ENCODE measurements at places on chromosomes 4 and X.

DNA sequence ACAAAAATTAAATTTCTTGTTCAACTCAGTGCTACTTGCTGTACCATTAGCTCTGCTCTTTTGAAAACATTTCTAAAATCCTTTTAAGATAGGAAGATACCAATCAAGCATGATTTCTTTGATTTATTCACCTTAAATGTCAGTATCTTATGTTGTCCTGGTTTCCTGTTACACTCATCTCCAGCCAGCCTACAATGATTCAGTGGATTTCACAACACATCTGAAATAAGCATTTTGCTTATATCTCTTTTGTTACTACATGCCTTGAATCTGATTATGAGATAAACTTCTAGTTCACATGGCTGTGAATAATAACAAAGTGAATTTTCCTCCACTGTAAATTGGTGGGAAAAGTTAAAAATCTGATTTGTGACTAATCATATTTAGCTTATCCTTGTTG lies 112.5 kb upstream of the BMP3 start:
- DNase-seq: no peak

GRCh38 chr4:7750523-7750922 lies 189.1 kb downstream of the AFAP1 start:
- no peak for DNase-seq

DNA sequence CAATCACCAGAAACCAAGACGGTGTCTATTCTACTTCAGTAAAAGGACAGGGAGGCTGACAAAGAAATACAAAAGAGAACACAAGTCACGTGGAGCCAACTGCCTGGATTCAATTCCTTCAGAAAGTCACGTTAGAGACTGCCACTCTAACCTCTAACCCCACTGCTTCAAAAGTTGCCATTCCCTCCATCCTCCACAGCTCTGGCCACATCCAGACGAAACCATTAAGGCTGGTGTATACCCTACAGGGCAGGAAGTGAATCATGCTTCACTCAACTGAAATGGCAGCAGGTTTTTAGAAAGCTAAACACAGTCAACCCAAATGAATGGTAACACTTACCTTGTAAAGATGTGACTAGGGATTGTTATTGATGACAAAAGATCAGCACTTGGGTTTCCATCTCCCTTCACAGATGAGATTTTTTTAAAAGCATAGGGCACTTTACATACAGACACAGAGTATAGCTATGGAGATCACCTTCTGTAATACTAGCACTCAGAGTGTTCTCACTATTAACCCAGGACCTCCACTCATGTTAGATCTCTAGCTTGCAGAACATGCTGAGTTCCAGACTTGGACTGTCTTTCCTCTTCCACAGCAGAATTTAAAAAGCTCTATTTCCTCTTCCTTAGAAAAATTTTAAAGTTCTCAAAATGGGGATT lies 37.4 kb downstream of the MAML3 start:
- no peak for DNase-seq

DNA sequence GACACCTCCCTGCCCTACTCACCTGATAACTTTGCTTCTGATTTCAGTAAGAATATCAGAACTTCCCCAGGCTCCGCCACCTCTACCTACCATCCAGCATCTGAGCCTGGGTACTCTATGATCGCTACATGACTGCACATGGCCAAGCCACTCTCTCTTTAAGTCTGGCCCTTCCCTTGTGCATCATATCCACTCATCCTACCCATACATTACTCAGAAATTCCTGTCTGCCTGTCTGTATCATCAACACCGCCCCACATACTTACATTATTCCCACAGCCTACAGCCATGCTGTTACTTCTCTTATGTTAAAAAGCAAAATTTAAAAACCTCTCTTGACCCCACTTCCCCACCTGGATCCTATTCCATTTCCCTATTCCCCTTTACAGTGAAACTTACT lies 84.7 kb downstream of the SCD5 start:
- DNase-seq: no peak

- DNase-seq: no peak
Observed at GRCh38 chr4:176198316-176198903, 3.0 kb upstream of the SPATA4 start.

DNA sequence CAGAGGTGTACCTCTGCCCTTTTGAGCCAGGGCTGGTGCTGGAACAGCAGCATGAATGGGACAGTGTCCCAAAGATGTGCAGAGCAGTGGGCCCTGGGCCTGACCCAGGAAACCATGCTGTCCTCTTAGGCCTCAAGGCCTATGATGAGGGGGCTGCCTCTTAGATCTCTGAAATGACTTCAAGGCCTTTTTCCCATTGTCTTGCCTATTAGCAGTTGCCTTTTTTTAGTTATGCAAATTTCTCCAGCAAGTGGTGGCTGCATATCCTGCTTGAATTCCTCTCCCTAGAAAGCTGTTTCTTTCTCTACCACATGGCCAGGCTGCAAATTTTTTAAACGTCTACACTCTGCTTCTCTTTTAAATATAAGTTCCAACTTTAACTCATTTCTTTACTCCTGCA lies 160.3 kb downstream of the CFAP299 start:
- DNase-seq: no peak

- DNase-seq: no peak
Observed at GRCh38 chr4:188018262-188018661, 22.7 kb downstream of the ZFP42 start.

DNA sequence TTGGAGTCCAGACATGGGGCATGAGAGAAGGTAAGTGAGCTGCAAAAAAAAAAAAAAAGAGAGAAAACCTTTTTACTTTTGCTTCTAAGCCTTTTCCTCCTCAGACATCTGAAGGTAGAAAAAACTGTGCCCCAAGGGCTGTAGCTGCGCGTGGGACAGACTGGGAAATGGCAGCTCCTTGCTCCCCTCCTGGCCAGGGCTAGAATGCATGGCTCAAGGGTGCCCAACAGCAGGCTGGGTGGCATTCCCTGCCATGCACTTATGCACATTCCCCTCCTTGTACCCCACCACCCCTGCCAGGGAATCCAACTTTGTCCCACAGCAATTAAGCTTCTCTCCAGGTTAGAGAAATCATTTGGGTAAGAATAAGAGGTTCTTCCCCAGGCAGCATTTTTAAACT lies 421.2 kb downstream of the TRAM1L1 start:
- DNase-seq: no peak

- DNase-seq: no peak
Observed at GRCh38 chr4:114599231-114599902, 760 bp downstream of the UGT8 start.

- no peak for DNase-seq
Observed at GRCh38 chr4:120536884-120537283, 385.6 kb downstream of the PRDM5 start.

GRCh38 chr4:53043891-53044650 lies 182.0 kb downstream of the RASL11B start:
- DNase-seq: no peak

DNA sequence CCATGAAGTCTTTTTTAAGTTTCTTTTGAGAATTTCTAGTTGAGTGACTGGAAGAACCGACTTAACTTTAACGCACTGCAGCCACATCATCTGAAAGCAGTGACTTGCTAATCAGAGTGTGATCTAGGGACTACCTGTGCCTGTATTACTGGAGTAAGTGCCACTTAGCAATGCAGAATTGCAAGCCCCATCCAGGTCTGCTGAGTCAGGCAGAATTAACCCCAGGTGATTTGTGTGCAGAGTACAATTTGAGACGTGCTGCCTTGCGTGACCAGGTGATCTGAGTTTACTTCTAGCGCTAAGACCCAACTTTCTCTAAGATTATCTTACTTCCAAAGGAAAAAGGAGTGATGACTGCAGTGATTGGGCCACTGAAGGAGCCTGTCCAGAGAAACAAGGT lies 85.3 kb downstream of the CLCN4 start:
- no peak for DNase-seq

- no peak for DNase-seq
Observed at GRCh38 chrX:100413229-100413628, 3.2 kb upstream of the PCDH19 start.

DNA sequence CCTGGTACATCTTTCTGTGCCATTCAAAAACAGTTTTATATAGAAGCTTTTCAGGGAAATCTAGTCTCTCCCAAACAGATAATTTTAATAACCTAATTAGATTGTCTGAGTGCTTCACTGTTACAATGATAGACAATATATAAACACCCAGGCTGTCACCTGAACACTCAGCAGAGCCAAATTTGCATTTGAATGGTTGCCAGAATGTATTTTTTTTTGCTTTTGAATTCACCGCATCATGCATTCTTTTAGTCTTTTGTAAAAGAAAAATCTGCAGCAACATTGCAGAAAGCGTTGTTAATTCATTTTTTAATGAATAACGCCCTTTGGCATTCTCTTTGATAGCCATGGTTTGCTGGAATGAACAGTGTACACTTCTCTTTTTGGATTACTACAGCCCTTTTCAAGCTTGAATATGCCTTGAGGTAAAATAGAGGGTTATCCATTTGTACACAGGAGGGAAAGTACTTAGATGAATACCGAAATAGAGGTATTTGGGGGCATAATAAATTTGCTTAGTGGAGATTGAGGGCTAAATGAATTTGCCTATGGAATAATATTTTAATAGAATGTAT lies 175.0 kb upstream of the EPHA5 start:
- no peak for DNase-seq

DNA sequence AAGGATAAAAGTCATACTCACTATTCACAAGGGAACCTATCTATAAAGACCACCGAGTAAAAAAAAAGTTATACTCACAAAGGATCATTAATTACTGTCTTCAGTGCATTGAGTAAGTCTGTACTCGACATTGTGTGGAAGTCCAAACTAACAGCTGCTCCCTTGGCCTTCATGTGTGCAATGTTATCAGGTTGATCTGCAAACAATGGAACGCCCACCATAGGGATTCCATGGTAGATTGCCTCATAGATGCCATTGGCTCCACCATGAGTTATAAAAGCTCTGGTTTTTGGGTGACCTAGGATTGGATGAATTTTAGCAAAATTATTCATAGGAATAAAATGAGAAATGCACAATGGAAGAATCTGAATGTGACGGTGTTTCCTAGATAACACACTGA lies 10.6 kb downstream of the UGT2B4 start:
- DNase-seq: no peak

DNA sequence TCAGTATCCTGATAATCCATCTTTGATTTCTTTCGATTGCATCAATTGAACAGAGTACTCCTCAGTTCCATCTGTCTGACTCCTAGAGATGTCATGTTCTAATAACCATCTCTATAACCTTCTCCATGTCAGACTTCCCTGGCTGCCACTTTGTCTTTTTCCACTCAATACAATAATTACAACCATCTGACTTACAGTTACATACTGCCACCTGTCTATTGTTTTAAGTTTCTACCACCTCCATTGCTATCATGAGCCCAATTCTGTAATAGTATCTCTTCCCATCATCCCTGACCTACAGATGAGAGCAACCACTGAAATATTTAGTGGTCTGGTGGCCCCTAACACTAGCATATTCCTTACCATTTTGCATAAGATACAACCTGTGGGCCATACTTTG lies 439.2 kb upstream of the FAM47C start:
- no peak for DNase-seq

- DNase-seq: no peak
Observed at GRCh38 chr4:55722132-55722531, 86.0 kb upstream of the NMU start.

GRCh38 chr4:112173593-112174558 lies 28.6 kb downstream of the FAM241A start:
- no peak for DNase-seq

- DNase-seq: no peak
Observed at GRCh38 chrX:129614481-129615255, 40.1 kb downstream of the APLN start.

DNA sequence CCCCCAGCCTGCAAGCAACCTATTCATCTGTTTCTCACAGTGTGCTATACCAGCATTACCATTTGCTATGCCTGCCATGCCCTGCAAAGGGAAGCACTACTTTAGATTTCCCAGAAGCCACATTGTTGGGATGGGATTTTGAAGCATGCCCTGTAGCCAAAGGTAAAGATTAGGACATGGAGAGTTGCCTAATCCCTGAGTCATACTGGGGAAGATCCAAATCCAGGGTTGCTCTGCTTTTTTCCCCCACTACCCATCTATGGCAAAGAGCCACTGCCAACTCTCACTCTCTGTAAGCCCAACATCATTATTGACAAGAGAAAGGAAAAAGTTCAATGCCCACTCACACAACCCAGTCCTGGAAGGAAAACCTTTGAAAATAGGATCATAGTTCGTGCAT lies 36.7 kb upstream of the TMEM164 start:
- no peak for DNase-seq

DNA sequence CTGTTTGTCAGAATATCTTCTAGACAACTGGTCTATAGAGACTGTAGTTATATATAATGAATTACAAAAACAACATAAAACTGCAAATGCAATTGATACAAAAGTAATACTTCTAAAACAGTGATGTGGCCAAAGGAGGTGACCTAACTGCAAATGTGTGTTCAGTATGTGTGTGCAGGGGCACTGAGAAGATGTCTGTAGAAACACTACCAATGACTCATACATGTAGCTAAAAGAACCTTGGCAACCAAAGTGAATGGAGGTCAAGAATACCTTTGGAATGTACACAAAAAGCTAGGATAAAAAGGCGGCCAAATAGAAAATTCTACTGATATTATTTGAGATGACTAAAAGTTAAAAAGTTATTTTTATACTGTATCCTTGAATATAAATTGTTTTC lies 261.8 kb downstream of the CAMK2D start:
- DNase-seq: no peak

- DNase-seq: no peak
Observed at GRCh38 chrX:40938423-40938822, 146.8 kb upstream of the USP9X start.

- peak; percentile 2 for DNase-seq
Observed at GRCh38 chrX:153469811-153470410, 465 bp downstream of the HAUS7 start.

DNA sequence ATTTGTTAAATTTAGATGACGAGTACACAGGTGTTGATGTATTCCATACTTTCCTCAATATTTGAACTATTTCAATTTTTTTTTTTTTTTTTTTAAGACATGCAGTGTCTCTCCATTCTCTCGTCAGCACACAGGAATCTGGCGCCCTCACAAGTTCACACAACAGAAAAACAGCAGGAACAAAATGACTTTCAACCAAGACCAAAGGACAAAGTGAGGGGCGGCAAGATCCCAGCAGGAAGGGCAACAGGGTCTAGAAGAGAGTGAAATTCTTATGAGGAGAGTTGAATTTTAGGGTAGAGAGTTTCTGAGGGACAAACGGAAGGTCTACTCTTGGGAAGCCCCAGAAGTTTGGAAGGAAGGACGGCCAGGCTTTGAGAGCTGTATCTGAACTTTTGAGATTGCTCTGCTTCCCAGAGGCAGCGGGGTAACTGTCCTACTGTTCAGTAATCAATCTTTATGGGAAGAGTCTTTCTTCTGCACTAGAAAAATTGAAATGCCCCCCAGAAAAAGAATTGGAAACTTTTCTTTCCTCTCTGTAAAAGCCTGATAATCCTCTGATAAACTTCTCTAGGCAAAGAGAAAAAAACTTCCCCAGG lies 760.2 kb downstream of the RAB28 start:
- no peak for DNase-seq

GRCh38 chr4:94979621-94980020 lies 221.9 kb downstream of the BMPR1B start:
- no peak for DNase-seq

- no peak for DNase-seq
Observed at GRCh38 chr4:109967798-109968520, 55.3 kb downstream of the EGF start.
